RKO (cell line): ENCODE measurements at places on chromosomes 5 and 9.

GRCh38 chr5:7186818-7187217 lies 209.1 kb upstream of the ADCY2 start:
- DNase-seq, result no peak

DNA sequence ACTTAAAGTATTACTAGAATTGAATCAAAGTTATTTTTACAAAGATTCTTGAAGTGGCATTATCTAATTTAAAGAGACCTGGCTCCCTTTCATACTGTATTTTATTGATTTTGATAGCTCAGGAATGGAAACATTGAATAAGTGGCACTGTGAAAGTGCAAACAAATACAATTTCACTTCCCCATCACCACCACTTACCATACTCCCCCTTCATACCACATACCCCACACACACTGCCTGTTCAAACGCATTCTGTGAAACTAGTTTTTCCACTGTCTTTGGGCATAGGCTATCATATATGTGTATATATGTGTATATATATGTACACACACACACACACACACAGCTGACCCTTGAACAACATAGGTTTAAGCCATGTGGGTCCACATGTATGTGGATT lies 62.1 kb upstream of the ATG10 start:
- DNase-seq, result no peak

DNA sequence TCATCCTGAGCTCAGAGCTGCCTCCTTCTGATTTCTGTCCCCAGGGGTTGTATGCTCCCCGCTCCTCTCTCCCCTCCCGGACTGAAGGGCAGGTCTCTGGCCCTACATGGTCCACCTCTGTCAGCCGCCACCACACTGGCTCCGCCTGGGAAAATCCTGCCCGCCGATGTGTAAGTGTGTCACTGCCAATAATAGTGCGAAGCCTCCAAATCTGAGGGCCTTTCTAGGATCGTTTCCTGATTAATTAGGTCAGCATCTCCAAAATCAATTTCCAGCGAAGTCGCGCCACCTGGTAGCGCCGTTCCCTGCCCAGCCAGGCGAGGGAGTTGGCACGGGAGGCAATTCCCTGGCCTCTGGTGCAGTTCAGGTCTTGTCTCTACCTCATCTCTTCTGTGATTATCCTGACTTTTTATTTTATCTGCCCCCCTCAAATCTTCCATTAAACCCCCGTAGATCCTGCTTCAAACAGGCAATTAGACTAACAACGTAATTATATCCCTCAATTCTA lies 73.5 kb downstream of the ZNF618 start:
- no peak for DNase-seq

DNA sequence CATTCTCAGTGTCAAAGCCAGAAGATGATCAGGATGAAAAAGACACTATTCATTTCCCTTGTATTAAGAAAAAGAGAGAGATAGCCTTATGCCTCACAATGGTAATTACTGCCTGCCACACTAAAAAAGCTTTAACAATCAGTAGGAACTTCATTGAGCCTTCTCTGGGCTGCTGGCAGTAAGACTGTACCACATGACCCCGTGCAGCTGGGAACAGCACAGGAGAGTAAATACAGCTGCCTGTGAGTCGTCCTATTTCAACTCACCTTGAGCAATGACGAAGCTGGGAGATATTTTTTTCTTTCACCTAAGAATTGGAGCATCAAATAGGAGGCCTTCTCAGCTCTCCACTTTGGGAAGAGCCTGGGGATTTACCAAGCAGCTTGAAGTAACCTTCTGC lies 316.3 kb downstream of the GABRB2 start:
- no peak for DNase-seq

GRCh38 chr9:35680331-35681105 lies 6.8 kb downstream of the CA9 start:
- no peak for DNase-seq

DNA sequence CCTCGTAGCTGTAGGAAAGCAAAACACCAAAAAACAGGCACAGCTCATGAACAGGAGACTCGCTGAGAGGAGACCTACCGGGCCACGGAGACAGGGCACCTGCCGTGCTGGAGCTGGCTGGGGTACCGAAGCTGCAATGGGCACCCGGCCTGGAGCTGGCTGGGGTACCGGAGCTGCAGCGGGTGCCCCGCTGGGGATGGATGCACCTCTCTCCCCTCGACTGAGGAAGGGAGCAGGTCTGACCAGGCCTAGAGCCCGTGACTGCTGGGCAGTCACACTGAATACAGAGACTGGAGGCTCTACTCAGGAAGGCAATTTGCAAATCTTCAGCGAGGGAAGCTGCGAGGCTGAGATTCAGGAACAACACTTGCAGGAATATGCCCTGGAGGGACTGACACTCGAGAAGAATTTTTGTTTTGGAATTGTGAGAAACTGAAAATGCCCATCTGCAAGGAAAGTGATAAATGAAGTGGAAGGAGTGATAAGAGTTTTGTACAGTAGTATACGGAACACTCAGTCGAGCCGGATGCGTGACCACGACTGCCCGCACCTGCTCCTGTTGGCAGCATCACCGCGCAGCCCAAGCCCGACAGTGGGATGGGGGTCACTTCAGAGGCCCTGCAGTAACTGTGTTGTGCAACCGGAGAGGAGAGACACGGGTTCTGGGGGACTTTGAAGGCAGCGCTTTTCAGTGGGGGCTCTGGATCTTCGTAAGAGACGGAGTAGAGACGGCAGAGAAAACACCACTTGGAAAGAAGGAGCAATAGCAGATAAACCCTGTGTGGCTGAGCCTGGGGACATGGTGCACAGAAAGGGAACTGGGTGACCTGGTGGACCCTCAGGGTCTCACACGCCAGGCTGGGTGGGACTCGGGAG lies 27.9 kb upstream of the LPCAT1 start:
- no peak for DNase-seq

GRCh38 chr5:107129051-107129450 lies 541.7 kb downstream of the EFNA5 start:
- no peak for DNase-seq

- DNase-seq, result no peak
These were observed 12.5 kb upstream of the ADAMTSL1 start for GRCh38 chr9:18461496-18461895.

DNA sequence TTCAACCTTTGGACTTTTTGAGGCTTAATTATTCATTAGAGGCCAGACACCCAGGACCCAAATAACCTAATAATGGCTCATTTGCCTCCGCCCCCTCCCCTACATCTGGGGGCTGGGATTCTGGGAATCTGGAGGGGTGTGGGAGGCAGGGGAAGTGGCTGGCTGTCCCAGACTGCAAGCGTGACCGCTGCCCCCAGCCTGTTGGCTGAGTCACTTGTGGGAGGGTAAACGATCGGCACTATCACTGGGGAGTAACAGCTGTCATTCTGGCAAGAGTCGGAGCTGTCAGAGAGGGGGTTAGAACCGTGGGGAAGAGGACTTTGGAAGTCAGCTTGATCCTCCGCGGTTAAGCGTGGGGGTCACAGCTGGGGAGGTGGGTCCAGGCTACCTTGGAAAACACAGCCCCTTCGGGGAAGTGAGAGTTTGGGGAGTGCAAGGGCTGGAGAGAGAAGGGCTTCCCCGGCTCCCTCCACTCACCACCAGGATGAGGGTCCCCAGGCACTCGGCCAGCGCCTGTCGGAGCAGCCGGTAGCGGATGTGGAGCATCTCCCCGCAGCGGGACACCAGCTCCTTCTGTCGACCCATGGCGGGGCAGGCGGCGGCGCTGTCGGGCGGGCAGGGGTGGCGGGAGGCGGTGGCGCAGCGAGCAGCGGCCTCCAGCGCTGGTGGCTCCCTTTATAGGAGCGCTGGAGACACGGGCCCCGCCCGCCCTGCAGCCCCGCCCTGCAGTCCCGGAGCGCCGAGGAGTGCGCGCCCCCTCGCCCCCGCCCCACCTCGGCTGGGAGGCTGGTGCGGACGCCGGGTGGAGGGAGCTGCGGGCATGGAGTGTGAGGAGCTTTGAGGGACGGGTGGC lies at the start of gene AQP3:
AQP3 (minus strand) TSS at position 648 of the 853 bp plus-strand sequence; CDS start at position 585, 63 bp downstream.
- peak; percentile 54 for DNase-seq

GRCh38 chr9:126791406-126792230 lies 13.2 kb upstream of the ZBTB43 start:
- peak; percentile 73 for DNase-seq

DNA sequence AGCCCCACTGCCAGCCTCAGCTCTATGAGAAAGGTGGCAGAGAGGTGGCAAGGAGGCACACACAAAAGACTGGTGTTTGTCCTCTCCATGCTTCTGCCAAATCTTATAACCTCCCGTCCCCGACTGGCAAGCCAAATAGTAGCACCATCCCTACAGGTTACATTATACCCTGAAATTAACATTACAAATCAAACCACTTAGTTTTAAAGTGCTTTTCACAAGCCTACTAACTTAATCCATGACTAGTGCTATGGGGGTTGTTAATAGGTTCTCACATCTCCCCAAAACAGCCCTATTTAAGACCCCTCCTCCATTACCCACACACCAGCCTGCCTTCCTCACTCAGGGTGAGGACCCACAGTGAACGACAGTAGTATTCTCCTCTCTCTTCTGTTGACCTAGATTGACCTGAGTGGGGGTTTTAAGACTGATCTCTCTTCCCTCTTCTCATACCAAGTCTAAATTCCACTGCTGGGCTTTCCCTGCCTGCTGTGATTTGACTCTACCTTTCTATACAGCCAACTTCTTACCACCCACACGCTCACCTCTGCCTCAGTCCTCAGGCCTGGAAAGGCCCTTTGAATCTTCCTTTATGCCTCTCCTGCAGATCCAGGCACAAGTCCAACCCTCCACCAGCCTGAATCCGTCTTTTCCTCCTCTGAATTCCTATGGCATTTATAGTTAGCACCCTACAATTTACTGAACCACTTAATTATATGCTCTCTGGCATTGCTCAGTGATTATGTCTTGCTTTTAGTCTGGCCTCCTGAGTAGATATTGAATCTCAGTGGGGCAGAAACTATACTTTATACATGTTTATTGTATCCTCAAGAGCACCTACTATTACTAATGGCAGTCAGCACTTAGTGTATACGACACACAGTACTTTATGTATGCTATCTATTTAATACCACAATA lies 116.1 kb downstream of the TMEM174 start:
- no peak for DNase-seq

DNA sequence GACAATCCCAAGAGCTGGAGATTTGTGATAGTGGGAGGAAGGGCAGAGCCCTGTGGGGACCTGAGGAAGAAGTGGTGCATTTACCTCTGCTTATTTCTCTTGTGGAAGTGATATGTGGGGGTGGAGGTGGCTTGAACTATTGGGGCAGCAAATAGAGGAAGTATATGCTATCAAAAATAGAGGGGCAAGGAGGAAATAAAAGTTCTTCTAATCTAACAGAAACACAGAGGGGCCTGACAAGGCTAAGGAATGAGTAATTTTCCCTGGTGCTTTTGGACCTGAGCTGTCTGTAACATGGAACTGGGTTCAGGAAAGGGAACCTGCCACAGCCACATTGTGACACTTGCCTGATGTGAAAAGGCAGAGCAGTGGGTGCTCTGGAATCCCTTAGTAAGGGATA lies 378.6 kb upstream of the KLF4 start:
- no peak for DNase-seq

- peak; percentile 3 for DNase-seq
These were observed 115.2 kb downstream of the CWC27 start for GRCh38 chr5:64883912-64884311.

DNA sequence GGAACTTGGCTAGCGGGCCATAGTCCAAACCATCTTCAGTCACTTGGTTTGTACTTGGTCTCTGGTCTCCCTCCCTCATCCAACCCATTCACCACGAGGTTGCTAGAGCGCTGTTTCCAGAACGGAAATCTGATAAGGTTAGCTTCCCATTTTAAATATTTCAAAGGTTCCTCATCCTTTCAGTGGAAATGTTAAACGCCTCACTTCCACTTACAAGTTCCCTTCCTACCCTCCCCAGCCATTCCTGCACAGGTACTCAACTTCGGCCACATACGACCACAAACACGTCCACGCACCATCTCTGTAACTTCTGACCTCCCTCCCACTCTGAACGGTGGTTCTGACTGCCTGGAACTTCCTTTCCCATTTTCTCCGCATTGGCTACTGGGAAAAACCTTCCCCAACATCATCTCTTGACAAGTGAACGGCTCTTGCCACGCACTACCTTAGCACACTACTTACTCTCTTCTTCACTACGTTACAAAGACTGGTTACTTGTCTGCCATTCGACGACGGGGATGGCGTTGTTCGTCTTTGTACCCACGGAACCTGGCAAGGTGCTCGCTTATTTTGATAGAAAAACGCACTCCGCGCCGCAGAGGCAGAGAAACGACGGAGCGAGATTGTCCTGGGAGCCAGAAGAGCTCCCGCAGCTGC lies 629 bp downstream of the CCNH start:
- peak; percentile 78 for DNase-seq

- no peak for DNase-seq
These were observed 27.1 kb downstream of the RFX3 start for GRCh38 chr9:3498691-3499090.

GRCh38 chr9:37913480-37914153 lies 9.7 kb upstream of the SLC25A51 start:
- peak; percentile 73 for DNase-seq

DNA sequence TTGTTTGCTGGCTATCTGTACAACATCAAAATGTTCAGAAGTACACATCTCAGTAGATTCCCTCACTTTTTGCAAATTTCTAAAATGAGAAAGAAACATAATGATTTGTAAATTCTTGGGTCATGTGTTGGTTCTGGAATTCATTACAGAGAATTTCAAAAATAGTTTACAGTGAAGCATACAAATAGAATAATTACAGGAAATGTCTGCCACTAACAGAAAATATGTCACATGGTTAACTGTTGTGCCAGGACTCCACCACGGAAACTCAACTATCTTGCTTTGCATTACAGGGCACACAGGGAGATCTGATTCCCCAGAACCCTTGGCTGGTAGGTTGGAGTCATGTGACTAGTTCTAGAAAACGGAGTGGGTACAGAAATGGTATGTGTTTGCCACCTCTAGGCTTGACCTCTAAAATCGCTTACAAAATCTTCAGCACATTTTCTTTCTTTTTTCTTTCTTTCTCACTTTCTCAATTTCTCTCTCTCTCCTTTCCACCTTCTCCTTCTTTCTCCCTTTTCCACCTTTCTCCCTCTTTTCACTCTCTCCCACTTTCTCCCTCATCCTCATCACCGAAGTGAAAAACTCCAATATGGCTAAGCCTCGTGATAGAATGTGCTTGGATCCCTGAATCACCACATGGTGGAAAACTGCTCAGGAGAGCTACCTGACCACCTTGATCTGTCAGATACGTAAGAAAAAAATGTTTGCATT lies 32.4 kb downstream of the RASEF start:
- no peak for DNase-seq

- peak; percentile 46 for DNase-seq
These were observed 63.1 kb downstream of the TMOD1 start for GRCh38 chr9:97564291-97565175.

GRCh38 chr9:92745331-92745730 lies 19.3 kb downstream of the BICD2 start:
- no peak for DNase-seq

DNA sequence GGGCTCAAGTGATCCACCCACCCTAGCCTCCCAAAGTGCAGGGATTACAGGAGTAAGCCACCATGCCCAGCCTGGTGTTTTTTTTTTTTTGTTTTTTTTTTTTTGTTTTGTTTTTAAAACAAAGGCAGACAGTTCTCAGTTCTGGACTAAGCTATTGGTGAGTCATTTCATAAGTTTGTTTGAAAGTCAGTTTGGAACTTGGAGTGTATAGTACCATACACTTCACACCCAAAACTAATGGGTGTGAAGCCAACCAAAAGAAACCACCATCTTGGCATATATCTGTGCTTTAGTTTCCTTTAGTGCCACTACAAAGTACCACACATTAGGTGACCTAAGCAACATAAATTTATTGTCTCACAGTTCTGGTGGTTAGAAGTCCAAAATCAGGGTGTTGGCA lies 13.4 kb downstream of the MAST4 start:
- no peak for DNase-seq

GRCh38 chr9:27880635-27881034 lies 307.4 kb upstream of the C9orf72 start:
- no peak for DNase-seq
